SIG-M5 (cell line): ENCODE measurements at places on chromosomes 3 and 15.
A peak's percentile ranks its signal among the peaks of the same experiment; 100 is the strongest.

- DNase-seq, result no peak
These were observed 127.9 kb downstream of the DMXL2 start for GRCh38 chr15:51494411-51495314.

DNA sequence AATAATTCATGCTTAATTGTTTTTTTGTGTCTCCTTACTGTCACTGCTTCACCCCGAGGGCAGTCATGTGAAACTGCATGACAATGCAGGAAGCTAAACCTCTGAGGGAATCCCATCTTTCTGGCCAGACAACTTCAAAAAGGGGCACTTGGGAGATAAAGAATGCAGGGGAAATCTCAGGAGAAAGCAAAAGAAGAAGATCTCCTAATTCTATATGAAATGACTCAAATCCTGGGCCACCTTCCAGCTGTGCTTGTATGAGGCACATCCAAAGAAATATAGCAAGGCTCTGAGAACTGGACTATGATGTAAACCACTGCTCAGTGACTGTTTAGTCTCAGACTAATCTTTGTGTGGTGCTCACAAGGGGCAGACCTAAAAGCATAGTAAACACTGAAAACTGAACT is 22.6 kb upstream of the UMPS start:
- DNase-seq, result no peak

DNA sequence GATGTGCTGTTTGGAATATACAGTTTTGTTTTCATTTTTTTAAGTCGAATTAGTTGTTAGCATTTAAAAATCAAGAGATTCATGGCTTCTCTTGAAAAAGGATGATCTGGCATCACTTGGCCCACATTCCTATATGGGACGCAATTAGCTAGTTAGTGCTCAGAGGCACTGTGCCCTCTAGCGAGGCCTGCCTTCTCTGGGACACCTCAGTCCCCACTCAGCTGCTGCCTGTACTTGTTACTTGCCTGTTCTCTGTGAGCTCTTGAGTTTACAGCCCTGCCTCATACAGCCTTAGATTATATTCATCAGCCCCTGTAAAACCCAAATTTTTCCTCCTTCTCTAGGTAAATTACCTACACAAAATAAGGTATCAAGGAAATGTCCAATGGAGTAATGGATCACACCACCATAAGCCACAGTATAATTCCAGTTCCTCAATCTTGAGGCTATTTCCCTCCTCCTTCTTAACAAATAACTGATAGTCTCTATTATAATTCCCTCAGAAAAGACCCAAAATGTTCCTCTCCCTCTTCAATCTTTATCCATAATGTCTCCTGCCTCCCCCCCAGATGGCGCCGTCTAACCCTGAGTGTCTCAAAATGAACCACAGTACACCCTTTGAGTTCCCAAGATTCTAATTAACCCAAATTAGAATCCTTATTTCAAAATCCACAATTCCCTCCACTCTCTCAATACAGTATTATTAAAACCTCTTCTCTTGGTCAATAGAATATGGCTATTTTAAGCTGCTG is 2.7 kb downstream of the ZMAT3 start:
- DNase-seq, result no peak

DNA sequence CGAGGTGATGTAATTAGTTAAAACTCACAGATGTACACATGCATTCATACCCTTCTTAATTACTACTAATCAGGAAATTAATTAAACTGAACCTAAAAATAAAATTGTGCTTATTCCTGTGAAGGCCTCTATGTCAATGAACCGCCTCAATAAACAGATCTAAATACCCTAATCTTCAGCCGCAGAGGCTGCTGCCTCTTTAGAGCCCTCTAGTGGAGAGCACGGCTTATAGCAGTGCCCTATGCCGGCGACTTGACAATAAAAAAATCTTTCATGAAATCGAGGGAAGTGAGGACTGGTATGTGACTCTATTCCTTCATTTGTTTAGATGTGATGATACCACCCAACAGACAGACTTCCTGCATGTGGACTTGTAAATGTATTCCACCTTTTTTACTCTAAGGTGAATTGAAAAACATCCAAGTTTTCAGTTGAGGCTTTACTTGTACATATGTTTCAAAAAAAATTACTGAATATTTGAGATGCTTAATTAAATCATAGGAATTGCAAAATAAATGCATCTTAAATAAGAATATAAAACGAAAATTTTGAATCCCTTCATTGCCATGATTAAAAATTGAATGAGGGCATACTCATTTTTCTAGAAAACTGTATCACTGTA is 8.3 kb upstream of the EPHA3 start:
- DNase-seq, result no peak

DNA sequence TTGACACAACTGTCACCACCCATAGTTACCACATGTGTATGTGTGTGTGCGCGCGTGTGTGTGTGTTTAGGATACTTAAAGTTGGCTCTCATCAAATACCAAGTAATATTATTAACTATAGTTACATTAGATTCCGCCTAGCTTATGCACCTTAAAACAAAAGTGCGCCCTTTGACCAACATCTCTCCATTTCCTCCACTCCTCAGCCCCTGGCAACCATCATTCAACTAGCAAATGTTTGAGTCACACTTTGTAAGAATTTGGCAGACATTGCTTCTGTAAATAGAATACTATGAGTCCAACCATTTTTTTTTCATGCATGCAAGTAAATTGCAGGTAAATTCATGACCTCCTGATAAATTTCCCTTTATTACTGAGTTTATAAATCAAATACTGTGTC is 169.3 kb downstream of the GBE1 start:
- DNase-seq, result no peak

GRCh38 chr3:58104151-58104550 is 95.9 kb downstream of the FLNB start:
- DNase-seq, result no peak

DNA sequence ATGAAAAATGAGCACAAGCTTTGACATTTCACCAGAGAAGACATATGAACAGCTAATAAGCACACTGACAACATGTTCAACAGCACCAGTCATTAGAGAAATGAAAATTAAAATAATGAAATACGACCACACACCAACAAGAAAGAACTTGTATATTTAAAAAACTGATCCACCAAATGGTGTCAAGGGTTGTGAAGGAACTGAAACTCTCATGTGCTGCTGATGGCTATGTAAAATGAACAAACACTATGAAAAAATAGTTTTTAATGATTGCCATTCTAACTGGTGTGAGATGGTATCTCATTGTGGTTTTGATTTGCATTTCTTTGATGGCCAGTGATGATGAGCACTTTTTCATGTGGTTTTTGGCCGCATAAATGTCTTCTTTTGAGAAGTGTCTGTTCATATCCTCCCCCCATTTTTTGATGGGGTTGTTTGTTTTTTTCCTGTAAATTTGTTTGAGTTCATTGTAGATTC is 193.8 kb downstream of the SCAPER start:
- DNase-seq, result no peak

- DNase-seq, result no peak
These were observed 6.1 kb upstream of the IMPDH2 start for GRCh38 chr3:49035281-49035680.

DNA sequence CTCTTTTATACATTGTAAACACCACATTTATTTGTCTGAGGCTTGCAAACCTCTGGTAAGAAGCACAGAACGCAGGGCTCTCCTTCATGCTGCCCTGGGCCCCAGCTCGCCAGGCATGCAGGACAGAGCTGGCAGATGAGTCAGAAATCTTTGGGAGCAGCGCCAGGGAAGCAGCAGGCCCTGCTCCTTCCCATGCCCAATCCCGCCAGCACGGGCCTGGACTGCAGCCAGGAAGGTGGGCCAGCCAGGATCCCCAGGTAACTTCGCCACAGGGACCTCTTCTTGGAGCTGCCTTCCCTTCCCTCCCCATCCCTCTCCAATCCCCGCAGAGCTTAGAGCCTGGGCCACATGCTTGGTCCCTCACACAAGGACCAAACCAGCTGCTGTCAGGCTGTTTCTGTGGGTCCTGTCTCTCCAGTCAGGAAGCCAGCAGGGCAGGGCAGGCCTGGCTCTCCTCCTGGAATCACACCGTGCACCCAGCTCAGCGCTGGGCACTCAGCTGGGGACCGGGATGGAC is 8.8 kb downstream of the STOML1 start:
- no peak for DNase-seq

GRCh38 chr15:88636654-88637053 is 2.2 kb upstream of the ISG20 start:
- no peak for DNase-seq

- DNase-seq, result no peak
These were observed 483.1 kb downstream of the NAALADL2 start for GRCh38 chr3:175342196-175342595.

DNA sequence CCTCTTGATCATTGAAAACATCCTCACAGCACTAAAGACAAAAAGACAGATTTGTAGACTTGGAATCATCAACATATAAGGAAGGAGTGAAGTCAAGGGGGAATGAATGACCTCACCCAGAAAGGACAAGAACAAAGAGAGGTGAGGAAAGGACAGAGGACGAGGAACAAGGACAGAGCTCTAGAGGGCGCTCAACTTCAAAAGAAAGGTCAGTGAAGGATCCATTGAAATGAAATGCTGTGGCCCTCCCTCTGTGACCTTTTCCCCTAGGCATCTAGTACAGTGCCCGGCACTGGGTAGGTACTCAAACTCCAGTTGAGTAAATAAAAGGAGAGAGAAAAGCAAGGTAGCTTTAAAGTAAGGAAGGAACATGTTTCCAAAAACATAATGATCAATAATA is 2.6 kb downstream of the ATP8B4 start:
- DNase-seq, result peak; percentile 16

- DNase-seq, result no peak
These were observed 392.5 kb upstream of the RARB start for GRCh38 chr3:25035526-25035925.

DNA sequence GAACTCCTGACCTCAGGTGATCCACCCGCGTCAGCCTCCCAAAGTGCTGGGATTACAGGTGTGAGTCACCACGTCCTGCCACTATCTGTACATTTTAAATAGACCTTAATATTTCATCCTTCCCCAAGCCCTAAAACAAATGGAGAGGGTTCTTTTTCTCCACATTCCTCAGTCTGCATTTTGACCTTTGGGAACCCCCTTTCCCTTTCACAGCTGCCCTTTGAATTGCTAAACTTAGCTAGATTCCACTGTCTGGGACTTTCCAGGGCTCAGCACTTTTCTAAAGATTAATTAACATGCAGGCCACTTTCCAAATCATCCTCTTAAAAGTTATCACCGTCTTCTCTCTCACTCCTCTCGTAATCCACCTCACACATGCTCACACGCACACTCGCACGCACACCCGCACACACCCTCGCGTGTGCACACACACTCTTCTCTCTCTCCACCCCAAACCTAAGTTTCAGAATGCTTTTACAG is 124.2 kb downstream of the TMCO5A start:
- DNase-seq, result no peak

GRCh38 chr3:6180171-6180570 is 680.7 kb upstream of the GRM7 start:
- no peak for DNase-seq

GRCh38 chr3:167901138-167901537 is 165.6 kb downstream of the SERPINI1 start:
- no peak for DNase-seq

DNA sequence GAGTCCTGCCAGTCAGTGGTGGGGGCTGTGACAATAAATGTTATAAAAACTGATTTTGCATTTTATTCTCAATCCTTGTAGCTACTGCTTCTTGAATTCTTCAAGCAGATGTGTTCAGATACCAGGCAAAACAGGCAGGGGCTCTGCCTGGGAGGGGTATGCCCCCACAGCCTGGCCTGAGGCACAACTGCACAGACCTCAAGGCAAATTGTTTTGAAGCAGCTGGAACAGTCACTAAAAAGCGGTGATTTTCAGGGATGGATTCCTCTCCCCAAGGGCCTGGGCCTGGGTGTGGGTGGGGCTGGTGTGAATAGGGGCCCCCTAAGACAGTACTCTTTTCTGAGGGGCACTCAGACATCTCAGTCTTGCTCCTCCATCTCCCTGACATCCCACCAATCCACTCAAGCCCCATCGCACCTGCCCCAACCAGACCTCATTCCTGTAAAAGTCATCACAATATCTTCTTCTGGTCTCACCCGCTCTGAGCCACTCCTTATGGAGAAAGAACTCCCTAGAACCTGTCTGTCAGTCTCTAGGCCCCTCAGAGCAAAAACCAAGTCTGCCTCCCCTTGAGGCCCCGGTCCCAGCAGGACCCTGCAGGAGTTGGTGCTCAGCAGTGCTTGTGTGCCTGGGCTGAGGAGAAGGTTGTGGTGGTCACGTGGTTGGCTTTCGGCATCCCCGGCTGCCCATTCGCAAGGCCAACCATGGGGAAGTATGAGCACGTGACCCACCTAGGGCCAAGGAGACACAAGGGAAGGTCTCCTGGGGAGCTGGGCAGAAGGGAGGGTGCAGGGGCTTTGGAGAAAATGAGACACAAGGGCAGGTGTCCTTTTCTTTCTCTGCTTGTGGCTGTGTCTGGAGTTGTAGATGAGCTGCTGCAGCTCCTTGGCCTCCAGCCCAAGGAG is 2.9 kb upstream of the PSTPIP1 start:
- no peak for DNase-seq

- no peak for DNase-seq
These were observed 53.1 kb upstream of the SLC7A14 start for GRCh38 chr3:170638988-170639387.
